Fibroblast of skin of abdomen (primary cell): ENCODE measurements at places on chromosomes 4 and X.

GRCh38 chr4:145289403-145290076 is 109.2 kb upstream of the OTUD4 start:
- peak; percentile 77 for DNase-seq

DNA sequence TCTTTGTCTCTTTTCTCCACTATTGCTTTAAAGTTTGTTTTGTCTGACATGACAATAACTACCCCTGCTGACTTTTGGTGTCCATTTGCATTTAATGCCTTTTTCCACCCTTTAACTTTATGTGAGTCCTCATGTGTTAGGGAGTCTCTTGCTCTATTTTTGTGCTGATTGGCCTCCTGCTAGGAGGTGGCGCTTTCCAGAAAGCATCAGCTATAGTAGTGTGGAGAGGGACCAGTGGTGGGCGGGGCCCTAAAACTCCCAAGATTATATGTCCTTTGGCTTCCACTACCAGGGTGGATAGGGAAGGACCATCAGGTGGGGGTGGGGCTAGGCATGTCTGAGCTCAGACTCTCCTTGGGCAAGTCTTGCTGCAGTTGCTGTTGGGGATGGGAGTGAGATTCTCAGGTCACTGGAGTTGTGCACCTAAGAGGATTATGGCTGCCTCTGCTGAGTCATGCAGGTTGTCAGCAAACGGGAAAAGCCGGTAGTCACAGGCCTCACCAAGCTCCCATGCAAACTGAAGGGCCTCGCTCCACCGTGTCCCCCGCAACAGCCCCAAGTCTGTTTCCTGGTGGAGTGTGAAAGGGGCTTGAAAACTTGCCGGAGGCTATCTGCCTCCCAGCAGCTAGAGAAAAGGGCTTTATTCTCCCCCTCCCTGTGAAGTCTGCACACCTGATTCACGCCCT is 156.3 kb downstream of the CPEB2 start:
- no peak for DNase-seq

- DNase-seq: no peak
Measured at GRCh38 chr4:133474501-133474900, 325.4 kb downstream of the PCDH10 start.

DNA sequence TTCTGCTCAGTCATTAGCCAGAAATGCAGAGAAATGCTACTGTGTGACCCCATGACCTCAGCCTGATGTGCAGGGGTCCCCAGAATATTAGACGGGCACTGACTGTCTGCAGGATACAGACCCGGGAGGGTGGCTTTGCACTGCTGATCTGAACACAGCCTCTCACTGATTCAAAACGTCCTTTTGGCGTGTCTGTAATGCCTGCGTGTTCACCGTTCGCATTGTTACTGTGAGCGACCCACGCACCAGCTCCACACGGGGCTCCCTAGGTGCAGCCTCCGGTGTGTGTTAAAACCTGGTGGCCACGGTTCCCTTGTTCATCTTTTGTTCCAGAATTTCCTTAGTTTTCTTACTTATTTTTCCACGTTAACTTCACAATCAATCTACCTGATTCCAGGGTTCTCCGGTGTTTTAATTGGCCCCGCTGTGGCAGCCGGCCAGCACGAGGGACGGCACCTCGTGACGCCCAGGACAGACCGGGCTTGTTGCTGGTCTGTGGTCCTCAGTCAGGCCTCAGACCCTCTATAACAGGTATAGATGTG is 32.0 kb upstream of the SPON2 start:
- no peak for DNase-seq

DNA sequence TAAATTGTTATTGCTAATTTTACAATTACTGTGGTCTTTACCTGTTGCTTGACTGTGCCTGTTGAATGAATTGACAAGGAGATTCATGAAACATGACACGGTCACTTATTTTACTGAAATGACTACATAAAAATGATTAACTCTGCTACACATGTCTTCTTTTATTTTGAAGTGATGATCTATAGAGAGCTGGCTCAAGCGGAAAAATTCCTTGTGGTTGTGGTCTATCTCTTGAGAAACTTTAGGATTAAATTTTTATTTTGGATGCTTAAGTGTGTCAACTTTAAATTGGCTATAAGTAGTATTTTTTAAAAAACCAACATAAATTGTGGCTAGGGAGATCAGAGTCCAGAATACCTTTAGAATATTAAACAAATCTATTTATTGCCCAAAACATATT is 131.8 kb upstream of the PITX2 start:
- DNase-seq: peak; percentile 77

DNA sequence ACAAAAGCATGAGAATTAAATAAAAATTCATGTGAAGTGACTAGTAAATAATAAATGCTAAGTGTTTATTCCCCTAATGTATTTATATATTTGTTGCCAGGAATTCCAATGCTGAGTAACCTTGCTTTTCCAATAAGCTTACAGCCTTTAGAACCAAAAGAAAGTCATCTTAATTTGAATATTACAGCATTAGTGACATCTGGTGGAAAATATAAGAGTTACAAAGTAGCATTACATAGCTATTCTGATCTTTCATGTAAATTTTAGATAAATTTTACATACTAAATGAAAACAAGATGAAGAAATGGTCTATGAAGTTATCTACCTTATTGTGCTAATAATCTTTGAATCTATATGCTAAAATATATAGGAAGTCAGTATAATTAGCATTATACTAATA is 10.4 kb downstream of the MAD2L1 start:
- DNase-seq: peak; percentile 30

- no peak for DNase-seq
Measured at GRCh38 chr4:140281828-140282552, 91.5 kb upstream of the SCOC start.

GRCh38 chr4:234178-234577 is 71.1 kb downstream of the ZNF732 start:
- no peak for DNase-seq

DNA sequence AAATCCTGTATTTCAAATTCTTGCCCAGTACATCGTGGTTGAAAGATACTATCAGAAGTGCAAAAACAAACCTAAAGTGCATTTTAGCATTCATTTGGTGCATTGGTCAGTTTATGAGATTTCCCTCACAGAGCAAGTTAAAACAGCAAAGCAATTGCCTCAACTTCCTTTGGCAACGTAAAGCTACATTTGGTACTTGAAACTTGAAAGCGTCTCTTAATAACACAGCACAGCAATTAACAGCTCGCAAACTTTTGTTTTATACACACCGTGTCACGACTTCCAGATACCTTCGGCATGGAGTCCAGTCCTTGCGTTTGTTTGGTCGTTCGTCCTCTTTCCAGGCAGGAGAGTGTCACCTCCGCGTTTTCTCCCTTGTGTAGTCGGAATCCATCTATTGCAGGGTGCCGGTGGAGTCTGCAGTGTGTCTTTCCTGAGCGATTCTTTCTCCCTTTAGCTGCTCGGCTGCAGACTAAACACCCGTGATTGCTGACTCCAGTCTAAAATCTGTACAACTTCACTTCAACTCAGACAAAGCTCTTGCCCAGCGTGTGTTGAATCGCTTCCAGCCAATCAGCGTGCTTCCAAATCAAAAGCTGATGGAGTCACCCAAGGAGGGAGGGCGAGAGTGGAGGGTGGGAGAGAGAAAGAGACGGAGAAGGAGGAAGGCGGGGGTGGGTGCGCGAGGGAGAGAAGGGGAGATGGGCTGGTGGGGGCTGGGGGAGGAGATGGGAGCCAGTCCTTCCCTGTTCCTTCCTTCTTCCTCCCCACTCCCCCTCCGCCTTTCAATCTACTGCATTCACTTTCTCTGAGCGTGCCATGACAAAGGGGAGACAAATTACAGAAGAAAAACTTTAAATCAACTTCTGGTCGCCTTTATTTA is at the start of gene PCDH18:
TSS of gene PCDH18 (minus strand) at position 509 of the 883 bp plus-strand sequence. CDS start at position 103, 406 bp downstream.
- DNase-seq: peak; percentile 100

DNA sequence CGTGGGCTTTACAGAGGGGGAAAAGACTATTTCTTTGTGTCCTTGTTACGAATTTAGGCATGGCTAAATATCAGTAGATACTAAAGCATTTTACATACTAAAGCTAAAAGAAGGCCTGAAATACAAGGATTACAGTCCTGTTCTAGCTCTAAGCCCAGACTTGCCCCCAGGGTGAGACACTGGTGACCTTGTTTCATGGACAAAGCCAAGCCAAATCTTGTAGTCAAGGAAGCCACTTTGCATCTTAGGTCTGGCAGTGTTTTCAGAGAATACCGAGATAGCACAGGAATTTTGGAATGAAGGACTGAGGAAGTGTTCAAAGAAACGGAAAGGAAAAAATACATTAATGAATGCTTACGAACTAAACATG is 733 bp upstream of the G3BP2 start:
- no peak for DNase-seq

- no peak for DNase-seq
Measured at GRCh38 chrX:133516686-133517085, 101.4 kb upstream of the GPC4 start.

- DNase-seq: no peak
Measured at GRCh38 chrX:32642283-32642682, 569.1 kb downstream of the DMD start.

DNA sequence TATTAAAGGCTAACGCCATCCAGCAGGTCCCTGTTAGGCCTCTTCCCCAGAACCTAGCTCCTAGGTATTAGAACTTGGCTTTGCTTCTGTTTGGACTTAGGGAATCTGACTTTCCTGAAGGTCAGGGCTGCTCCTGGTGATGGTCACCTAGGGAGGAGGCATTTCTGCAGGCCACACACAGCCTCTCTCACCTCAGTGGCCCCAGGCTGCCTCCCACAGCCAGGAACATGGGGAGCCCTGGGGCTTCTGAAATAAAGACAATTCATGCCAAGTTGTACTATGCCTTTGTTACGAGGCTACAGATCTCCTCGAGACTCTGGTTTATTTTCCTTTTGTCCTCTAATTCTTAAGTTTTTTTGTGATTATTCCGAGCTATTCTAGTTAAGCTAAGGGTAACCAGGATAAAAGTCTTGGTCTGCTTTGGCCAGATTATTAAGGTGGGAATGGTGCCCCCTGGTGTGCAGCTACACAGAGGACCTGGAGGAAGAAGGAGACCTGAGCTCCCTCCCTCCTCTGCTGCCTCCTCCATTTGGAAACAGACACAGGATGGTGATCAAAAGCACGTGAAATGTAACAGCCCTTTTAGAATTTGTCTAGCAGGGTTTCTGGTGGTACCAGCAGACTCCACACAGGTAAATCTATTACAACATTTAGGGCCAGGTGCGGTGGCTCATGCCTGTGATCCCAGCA is 131.0 kb downstream of the DCLK2 start:
- peak; percentile 69 for DNase-seq

GRCh38 chr4:182105416-182105815 is 137.8 kb upstream of the TENM3 start:
- no peak for DNase-seq

GRCh38 chr4:140094438-140095420 is 59.3 kb downstream of the MAML3 start:
- DNase-seq: no peak

DNA sequence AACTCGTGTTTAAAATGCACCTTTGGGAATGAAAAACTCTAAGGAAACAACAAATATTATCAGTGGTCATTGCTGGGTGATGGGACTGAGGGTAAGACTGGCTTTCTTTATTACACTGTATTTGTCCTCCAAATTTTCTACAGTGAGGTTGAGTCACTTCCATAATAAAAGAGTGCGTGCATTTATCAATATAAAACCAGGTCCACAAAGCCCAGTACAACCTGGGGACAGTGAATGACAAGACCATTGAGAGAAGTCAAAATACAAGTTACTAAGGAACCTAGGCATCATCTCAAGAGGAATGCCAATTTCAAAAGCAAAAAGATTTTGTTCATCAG is 76.4 kb downstream of the MAGED4 start:
- no peak for DNase-seq

DNA sequence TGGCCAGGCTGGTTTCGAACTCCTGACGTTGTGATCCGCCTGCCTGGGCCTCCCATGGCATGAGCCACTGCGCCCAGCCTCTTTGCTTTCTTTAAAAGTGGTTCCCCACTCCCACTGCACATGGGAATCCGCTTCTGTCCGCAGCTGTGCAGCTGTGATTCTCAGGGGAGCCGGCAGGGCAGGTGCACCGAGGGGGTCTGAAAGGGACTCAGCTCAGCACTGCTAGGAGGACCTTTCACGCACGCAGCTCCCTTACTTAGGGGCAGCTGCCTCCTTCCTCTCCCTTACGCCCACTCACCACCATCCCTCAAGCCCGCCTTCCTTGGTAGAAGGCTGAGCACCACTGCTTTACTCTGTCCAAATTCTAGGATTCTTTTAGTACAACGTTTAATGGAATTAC is 40.4 kb upstream of the CYP4V2 start:
- no peak for DNase-seq

DNA sequence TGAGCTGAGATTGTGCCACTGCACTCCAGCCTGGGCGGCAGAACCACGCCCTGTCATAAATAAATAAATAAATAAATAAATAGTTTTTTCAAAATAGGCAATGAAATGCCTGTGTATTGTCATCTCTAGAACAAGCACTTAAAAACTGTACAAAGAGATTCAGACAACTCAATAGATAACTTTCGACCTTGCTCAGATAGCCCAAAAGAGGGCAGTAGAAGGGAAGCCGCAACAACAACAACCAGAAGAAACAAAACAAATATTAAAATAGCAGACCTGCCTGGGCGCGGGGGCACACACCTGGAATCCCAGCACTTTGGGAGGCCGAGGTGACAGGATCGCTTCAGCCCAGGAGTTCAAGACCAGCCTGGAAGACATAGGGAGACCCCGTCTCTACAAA is 9.4 kb upstream of the CLDN34 start:
- no peak for DNase-seq

GRCh38 chr4:23890369-23891063 is 669 bp upstream of the PPARGC1A start:
- no peak for DNase-seq

DNA sequence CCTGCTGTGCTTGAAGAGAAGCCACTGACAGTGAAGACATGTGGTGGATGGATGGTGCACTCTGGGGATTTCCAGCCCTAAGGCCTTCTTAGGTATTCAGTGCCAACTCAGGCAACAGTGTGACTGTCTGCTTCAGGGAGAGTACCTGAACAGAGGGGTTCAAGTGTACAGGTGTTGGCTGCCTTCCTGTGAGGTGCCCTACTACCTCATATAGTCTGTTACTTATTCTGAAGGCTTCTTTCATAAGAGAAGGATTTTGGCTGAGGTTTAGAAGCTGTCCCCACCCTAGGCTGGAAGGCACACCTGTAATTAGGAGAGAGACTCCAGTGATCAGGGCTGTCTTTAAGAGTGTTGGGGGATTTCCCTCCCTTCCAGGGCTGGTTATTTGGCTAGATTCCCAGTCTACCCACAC is 1.8 kb downstream of the FTHL17 start:
- DNase-seq: no peak

DNA sequence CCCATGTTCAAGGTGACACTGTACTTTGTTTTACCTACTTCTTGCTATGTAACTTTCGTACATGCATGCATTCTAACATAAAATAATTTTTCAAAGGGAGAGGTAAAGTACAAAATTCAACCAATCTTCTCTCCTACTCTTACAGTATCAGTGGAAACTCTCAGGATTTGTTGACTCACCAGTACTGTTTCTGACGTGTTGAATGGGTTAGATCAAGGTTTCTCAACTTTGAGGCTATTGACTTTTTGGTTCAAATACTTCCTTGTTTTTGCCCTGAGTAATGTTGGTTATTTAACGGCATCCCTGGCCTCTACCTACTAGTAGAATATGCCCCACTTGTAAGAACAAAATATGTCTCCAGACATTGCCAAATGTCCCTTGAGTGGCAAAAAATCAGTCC is 94.6 kb upstream of the SMAD1 start:
- DNase-seq: no peak
